ENCODE measurements at places on chromosomes 6 and 20. TPM values are rescaled to one million over a fixed set of nuclear protein-coding genes. Genes with fewer than 3 reads are reported as not detected.

DNA sequence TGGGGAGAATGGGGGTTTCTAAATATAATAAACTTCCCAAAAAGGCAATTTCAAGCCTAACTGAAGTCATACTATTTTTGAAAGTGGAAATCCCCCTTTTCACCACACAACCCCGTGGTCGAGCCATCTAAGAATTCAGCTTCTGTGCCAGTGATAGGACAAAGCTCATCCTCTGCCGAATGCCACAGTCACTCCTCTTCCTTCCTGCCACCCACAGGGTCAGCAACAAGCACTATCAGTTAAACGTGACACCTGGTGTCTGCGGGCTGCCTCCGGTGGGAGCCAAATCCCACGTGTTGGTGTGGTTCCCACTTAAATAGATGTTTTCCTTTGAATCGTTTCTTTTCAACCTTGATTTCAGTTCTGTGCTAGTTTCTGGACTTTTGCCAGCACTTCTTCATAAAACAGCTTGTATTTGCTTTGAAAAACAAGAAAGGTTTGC is 60.7 kb downstream of the TNFAIP3 start:
- peak; percentile 35 for DNase-seq

DNA sequence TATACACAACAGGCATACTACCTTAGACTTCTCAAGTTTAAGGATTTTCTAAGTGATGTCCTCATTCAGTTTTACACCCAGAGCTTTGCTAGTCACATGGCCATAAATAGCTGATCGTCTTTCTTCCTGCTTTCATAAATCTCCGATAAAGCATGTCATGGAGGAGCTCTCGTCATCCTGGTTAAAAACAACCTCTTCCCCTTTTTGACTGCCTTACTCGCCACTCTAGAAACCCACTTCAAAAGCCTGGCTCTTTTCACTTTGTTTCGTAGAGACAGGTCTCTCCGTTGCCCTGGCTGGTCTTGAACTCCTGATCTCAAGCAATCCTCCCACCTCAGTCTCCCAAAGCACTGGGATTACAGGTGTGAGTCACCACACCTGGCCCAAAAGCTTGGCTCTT is 67.0 kb upstream of the SMIM29 start:
- peak; percentile 65 for DNase-seq

GRCh38 chr20:52676283-52676995 is 295.7 kb upstream of the TSHZ2 start:
- DNase-seq, result no peak

- DNase-seq, result no peak
Observed at GRCh38 chr20:61185181-61185580, 66.9 kb upstream of the CDH4 start.

- no peak for DNase-seq
Observed at GRCh38 chr6:28377879-28378278, 21.7 kb downstream of the ZSCAN12 start.

DNA sequence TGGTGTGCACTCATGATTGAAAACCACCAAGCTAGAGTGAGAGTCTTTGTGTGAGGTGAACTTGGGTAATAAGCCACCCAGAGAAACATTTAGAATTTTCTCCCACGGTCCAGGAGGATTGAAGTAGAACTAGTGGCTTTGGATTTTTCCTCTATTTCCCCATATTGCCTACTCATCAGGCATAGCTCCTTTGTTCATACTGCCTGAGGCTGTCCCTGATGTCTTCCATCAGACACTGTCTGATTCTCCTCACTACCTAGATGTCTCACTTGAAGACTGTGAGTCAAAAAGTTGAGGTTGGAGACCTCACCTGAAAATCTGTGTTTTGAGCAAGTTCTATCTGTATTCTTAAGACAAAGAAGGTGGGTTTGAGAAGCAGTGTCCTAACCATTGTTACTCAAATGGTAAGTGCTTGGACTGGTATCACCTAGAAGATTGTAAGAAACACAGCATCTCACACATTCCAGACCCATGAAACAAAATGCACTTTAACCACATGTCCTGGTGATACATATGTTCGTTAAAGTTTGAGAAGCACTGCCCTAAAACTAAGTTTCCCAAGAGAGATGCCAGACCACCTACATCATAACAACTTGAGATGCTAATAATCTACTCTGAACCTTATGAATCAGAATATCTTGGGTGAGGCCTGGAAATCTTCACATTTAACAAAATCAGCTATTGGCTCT is 523.4 kb upstream of the BTBD3 start:
- no peak for DNase-seq

GRCh38 chr20:24918579-24919566 is 30.2 kb upstream of the CST7 start:
- DNase-seq, result no peak

DNA sequence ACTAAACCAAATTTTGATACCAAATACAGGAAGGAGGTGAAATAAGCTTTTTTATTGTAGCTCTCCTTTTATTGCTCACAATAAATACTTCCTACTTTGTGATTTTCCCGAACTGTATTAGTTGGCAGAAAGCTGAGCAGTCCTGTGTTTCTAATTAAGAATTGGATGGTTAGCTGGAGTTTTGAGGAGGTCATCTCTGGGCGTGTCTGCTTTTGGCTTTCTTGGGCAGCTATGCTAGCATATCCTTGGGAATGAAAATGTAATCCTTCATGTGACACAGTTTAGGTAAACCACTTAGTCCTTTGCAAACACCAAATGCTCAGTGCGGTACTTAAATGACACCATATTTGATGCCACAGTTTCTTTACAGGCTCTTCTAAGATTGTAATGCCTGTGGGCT is 67.5 kb downstream of the MTHFD1L start:
- peak; percentile 96 for DNase-seq

GRCh38 chr20:17887331-17888030 is 81.1 kb downstream of the SNX5 start:
- no peak for DNase-seq

GRCh38 chr6:35328108-35328723 is 14.1 kb upstream of the PPARD start:
- DNase-seq, result no peak

DNA sequence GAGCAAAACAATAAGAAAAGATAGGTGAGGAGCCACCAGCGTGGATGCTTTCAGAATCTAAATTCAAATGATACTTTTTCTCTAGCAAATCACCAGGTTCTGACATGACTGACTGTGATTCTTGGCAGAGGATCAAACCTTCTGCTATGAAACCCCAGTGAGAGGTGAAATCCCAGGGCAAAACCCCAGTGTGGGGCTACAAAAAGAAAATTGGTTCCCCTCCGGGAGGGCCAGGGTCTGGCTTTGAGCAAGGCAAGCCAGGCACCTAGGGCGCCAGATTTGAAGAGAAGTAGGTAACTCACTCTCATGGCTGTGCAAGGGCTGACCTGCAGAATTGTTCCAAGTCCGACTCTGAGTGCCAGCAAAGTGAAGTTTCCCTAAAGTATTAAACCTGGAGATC is 20.2 kb upstream of the RALGAPA2 start:
- DNase-seq, result no peak

GRCh38 chr6:5981126-5982026 is 25.3 kb downstream of the NRN1 start:
- DNase-seq, result peak; percentile 83

DNA sequence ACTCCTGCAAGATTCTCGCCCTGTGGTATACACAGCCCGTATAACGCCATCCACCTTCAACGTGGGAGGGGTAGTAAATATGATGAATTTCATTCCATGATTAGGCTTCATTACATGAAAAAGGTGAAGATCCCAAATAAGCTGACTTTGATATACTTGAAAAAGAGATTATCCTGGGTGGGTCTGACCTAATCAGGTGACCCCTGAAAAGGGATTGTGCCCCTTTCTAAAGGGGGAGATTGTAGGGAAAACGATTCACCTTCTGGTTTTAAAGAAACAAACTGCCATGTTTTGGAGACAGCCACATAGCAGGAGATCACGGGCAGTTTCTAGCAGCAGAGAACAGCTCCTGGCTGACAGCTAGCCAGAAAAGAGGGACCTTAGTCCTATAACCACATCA is 155.1 kb upstream of the SMLR1 start:
- DNase-seq, result no peak

DNA sequence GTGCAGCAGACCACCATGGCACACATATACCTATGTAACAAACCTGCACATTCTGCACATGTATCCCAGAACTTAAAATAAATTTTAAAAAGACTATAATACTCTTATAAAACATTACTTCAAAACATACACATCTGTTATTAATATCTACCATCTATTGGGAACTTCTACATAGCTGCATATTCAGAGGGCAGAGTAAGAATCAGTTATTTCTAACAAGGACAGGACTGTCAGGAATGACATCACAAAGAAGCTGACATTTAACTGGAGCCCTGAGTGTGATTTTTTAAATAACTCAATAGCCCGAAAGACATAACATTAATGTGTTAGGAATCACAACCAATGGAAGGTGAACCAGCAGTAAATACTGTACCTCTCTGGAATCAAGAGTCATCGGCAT is 276.7 kb upstream of the ECI2 start:
- peak; percentile 6 for DNase-seq

DNA sequence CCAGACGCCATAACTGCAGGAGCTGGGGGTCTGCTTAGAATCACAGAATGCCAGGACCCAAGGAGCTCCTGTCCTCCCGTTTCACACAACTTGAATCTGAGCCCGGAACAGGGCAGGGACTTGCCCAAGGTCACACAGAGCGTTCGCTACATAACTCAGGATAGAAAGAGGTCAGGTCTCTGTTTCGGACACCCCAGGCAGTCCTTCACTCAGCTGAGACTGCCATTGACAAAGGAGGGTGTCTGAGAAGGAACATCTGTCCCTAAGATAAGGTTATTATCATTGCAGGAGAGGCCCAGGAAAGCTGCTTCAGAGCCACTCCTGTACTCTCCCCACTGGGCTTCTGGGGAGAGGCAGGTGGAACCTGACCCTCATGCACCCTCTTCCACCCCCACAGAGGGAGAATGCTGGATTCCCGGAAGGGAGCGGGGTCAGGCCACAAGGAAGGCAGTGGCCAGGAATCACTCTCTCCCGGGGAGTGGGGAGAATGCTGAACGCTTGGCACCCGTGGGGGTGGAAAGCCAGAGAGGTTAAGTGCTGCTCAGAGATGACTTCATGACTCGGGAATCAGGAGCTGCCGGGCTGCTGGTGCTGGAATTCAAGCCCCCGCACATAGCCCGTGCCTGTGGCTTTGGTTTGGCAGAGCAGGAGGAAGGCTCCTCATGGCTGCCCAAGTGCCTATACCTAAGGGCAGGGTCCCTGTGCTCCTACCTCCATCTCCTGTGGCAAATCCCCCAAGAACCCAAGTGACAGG is 10.7 kb downstream of the SDC4 start:
- DNase-seq, result peak; percentile 30

- peak; percentile 44 for DNase-seq
Observed at GRCh38 chr6:162485464-162485863, 242.1 kb downstream of the PRKN start.

- peak; percentile 39 for DNase-seq
Observed at GRCh38 chr6:24524805-24525204, 30.0 kb downstream of the ALDH5A1 start.

- no peak for DNase-seq
Observed at GRCh38 chr6:130188207-130188899, 34.4 kb downstream of the SAMD3 start.

DNA sequence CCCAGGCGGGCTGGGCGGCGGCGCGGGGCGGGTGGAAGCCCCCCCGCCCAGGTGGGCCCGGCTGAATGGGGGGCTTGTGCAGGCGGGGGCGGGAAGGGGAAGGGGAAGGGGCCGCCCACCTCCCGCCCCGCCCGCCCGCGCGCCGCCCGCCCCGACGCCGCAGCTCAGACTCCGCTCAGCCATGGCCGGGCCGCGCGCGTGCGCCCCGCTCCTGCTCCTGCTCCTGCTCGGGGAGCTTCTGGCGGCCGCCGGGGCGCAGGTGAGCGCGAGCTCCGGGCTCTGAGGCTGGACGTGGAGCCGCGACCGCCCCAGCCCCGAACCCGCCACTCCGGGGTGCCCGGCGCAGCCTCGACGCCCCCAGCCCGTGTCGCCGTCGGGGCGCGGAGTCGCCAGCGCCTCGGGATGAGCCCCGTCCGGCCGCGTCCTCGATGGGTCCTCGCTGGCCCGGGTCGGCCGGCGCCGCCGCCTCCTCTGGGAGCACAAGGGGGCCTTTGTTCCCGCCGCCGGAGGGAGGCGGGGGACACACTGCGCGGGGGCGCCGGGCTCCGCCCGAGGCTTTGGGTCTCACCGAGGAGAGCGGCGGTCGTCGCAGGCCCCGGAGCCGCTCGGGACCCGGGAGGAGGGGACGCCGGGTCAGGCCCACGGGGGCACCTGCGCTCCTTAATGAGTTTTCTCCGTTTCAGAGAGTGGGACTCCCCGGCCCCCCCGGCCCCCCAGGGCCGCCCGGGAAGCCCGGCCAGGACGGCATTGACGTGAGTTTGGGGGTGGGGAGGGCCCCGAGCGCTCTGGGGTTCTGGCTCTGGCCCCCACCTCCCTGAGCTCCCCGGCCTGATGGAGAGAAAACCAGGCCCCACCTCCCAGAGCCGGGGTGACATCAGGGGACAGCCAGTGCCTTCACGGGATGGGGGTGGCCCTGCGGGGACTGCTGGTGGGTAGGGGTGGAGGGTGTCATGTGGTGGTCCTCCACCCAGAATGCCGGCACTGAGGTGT is at the start of gene COL9A3:
Gene COL9A3, plus strand, starts transcription at position 167 of the 990 bp plus-strand sequence. Its CDS starts 15 bp downstream, at position 182.
- DNase-seq, result no peak

DNA sequence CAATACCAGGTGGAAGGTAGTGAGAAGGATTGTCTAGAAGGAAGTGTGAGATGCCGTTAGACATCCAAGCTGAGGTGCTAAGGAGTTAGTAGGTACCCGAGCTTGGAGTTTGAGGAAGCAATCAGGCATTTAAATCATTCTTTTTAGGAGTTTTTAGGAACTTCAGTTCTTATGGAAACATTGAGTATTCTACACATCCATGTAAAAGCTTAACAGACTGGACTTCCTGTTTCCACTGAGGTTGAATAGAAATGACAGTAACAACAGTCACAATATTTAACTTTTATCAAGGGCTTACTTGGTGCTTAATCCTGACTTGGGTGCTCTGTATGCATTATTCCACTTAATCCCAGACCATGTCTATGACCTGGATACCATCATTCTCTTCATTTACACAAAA is 136.4 kb downstream of the UST start:
- DNase-seq, result peak; percentile 64

DNA sequence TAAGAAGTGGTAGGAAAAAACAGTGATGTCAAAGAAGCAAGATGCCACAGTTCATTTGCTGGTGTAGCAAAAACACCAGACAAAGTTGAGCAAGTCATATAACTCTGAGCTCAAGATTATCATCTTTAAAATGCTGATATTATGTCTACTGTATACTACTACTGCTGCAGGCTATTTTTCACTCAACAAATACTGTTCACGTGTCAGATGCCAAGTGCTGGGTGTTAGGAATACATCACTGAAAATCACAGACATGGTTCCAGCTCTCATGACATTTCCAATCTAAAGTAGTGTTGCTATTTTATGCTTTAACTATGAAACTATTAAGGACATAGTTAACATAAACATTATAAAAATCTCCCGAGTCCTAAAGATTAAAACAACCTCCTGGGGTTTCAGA is 163.0 kb downstream of the NKAIN2 start:
- DNase-seq, result no peak

ID4 gene
- polyA plus RNA-seq, result 5.1 TPM

COL20A1 gene
- 9.9 TPM for polyA plus RNA-seq

PDE10A gene
- 10.9 TPM for polyA plus RNA-seq

SRMS gene
- not detected for polyA plus RNA-seq

SRSF6 gene
- polyA plus RNA-seq, result 163 TPM

Data from muscle of leg (tissue), 16 donors.